Tongue (tissue), 3 donors: ENCODE measurements at places on chromosomes 1 and 21.

GRCh38 chr1:228274452-228275178 is 66.8 kb downstream of the OBSCN start:
- DNase-seq = no peak

DNA sequence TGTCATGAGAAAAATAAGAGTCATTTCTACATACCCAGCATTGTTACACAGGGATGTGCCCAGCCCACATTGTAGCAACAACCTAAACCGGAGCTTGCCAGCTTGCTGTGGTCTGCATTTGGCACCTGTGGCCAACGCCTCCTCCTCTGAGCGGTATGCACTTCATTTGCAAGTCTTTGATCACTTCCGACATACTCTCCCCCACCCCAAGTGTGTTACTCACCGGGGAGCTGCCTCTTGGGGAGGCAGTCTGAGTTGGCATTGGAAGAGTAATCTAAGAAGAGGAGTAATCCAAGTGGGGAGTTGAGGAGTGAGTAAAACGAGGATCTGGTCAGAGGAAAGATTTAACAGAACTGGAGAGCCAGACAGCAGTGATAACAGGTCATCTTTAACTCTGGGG is 3.8 kb downstream of the BCL9 start:
- peak; percentile 29 for DNase-seq

DNA sequence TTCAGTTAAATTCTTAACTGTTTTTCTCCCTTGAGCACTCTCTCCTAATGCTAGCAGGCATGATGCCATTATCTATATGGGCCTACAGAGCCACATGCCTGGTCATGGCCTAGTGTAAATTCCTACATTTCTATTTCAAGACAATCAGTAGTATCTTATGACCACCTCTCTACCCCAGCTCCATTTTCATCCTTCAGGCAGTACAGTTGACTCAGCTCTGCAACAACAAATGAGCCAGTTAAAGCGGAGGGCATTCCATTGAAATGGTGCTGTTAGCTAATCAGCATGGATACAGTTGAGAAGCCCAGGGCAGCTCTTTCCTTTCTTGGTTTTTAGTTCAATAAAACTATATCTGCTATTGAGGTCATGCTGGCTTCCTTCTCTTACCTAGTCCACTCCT is 150.0 kb downstream of the PPP1R12B start:
- no peak for DNase-seq

GRCh38 chr1:1200876-1201810 is 5.2 kb downstream of the TNFRSF18 start:
- peak; percentile 67 for DNase-seq

DNA sequence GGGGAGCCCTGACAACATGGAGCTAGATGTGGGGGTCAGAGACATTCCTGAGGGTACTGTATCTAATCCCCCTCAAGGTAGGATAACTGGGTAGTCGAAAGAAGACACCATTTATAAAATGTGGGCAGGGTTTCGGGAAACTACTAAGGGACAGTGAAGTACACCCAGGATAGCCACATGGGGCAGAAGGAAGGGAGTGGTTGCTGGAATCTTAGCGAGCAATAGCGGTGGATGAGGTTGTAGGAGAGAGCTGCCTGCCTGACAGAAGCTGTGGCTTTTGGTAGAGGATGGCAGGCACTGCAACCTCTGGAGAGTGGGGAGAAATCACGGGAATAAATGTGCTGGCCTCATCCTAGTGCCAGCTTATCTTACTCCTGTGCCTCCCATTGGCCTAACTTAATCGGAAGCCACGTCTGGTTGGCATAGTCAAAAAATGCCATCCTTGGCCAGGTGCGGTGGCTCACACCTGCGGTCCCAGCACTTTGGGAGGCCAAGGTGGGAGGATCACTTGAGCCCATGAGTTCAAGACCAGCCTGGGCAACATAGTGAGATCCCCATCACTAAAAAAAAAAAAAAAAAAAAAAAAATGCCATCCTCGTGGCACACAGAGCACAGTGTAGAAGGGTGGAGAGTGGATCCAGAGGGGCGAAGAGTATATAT is 23.4 kb upstream of the MAPKAPK2 start:
- no peak for DNase-seq

- DNase-seq = peak; percentile 57
Measured at GRCh38 chr1:230248016-230248888, 177.9 kb downstream of the PGBD5 start.

DNA sequence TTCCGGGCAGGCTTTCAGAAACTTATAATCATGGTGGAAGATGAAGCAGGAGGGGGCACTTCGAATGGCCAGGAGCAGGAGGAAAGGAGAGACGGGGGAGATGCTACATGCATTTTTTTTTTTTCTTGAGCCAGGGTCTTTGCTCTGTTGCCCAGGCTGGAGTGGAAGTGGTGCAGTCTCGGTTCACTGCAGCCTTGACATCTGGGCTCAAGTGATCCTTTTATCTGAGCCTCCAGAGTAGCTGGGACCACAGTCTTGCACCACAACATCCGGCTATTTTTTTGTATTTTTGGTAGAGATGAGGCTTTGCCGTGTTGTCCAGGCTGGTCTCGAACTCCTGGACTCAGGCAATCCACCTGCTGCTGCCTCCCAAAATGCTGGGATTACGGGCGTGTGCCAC is 61.6 kb downstream of the SELENOF start:
- DNase-seq = no peak

- DNase-seq = no peak
Measured at GRCh38 chr1:17646444-17647280, 107.2 kb downstream of the ARHGEF10L start.

DNA sequence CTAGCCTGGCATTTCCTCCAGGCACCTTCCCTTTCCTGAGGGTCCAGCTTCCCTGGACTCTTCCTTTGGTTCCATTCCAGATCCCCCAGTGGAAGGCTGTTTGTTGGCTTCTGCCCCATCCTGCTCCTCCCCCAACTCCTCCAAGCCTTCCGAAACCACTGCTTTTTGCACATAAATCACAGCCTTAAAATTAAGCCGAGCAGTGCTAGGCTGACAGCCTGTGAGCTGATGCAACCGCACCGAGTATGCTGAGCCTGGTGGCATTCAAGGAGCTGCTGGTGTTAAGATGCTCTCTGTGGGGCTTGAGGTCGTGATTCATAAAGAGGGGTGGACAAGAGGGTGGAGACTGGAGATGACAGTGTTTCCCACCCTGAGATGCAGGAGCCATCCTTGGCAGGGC is 266.6 kb upstream of the C1orf174 start:
- DNase-seq = no peak

DNA sequence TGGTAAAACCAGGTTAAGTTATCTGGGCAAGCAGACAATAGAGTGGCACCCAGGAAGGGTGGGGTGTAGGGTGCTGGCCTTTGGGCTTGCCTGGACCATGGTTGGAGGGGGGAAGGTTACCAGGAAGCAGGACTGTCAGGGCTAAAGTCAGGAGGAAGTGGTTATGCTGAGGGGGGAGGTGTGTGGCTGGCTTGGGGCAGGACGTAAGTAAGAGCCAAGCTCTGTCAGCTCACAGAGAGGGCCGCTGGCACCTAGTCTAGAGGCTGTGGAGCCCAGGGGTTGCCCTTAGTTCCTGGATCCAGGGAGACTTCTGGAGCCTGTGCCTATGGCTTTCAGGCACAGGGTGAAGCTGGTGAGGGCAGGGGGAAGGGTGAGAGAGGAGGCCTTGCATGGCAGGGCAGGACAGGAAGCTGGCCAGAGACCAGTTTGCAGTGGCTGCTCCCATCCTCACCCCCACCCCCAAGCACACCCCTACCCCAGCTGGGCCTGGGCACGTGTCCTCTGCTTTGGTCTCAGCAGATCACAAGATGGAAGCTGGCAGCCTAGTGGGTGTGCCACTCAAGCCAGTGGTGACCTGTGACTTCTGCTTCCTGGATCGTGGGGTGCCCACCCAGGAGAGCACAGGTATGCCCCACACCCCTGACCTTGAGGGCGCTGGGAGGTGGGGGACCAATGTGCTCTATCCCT is 20.5 kb upstream of the SMYD3 start:
- DNase-seq = no peak

DNA sequence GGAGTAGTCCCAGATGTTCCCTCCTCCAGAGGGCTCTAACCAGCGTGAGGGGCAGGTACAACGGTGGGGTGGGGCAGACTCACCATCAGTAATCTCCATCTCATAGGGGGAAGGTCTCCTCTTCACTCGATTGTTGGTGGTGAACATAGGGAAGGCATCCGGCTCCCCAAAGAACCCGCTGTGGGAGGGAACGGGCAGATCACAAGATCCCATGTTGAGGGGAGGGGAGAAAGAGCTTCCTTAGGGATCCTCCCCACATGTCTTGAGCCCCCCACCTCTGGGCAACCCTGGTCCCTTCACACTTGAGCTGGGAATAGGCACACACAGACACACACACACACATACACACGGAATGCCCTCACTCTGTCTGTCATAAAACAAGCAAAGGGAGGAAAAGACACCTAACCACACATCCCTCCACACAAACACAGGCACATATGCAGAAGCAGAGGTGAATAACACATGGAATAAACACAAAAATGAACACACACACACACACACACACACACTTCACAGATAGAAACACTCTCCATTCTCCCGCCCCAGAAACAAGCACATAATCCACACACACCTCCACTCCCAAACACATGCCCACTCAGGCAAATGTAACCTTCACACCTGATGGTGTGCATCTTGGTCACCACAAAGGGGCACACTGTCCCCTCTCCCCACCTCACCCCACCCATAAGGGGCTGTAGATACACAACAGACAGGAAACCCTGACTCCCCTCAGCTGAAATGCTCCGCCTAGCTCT is 7.9 kb downstream of the TAL1 start:
- no peak for DNase-seq

DNA sequence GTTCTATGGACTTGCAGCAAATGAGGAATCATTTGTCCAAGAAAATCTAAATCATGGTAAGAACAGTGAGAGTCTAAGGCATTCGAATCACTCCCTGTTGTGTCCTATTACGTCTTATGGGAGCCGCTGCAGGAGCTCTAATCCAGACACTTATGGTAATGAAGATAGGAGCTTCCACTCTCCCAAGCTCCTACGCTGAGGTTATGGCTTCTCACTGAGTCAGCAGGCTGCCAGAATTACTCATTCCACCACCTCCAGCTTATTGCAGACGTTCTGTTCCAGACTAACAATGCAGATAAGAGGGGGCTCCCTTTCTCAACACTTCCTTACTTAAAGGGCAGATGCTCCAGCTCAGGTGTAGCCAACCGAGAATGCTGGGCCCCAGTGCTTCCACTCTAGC is 212.6 kb downstream of the GREM2 start:
- no peak for DNase-seq

GRCh38 chr1:30192969-30193630 is 530.3 kb downstream of the MATN1 start:
- no peak for DNase-seq

DNA sequence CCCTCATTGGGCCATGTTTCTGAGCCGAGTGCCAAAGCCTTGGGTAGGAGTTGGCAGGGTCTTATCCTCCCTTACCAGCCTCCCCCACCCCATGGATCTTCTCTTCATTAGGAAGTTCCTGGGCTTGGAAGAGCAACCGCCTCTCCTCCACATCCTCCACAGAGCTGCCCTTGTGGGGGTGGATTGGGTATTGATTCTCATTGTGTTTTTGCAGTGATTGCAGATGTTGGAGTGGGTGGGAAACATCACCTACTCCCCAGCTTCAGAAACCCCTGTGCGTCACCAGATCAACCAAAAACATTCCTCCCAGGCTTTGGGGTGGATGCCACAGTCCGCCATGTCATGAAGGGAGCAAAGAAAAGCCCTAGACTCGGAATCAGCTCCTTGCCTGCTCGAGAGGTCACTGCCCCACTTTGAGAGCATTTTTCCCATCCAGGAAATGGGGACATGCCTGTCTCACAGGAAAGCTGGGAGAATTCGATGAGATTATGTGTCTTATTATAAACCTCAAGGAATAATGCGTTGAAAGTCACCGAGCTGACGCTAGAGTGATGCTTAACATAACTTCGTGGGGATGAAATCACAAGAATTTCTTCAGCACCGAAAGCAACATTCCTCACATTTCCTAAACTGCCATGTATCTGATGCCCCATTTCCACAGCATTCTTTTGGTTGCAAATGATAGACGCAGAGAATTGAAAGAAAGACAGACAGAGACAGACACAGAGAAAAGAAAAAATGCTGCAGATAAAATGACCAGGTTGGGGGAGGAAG is 44.7 kb upstream of the ZBTB40 start:
- DNase-seq = no peak

DNA sequence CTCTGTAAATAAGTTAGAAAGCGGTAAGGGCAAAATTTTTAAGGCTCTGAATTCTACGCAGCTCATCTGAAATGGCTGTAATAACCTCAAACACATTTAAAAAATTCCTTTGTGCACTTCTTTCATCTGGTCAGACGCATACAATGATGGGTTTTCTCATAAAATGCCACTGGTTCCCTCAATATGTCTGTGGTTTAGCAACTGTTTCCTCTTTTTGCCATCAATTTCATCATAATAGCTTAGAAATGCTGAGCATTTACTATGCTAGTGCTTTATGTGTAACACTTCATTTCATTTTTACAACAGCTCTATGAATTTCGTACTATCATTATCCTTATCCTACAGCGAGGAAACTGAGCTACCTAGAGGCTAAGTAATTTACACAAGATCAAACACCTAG is 35.3 kb upstream of the DMRTA2 start:
- no peak for DNase-seq

- DNase-seq = no peak
Measured at GRCh38 chr1:8663090-8663802, 154.2 kb downstream of the RERE start.
